Stimulated activated CD8-positive, alpha-beta memory T cell treated with anti-CD3 and anti-CD28 coated beads, Interleukin-12 subunit alpha, Interleukin-12 subunit beta, amount 100 ng/mL, for 1 hour (primary cell): ENCODE measurements at places on chromosomes 5 and 9.

GRCh38 chr9:81609782-81610739 lies 79.3 kb downstream of the TLE1 start:
- DNase-seq = no peak

- DNase-seq = no peak
Measured at GRCh38 chr5:142901476-142902185, 131.5 kb downstream of the ARHGAP26 start.

GRCh38 chr9:125400725-125401716 lies 139.4 kb downstream of the GAPVD1 start:
- no peak for DNase-seq

DNA sequence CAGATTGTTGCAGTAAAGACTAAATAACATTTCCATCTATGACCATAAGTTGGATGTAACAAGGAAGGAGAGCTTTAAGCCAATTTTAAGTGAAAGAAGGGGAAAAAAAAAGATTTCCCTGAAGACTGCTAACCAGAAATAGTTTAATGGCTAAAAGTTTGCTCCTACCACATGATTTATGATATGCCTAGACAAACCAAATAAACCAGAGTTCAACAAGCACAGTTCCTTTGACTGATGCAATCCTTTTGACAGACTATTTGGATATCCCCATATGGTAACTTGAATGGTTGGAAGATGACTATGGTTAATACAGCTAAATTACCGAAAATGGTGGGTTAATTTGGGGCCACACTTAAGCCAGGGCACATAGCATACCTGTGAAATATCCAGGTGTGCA lies 338.5 kb downstream of the CETN3 start:
- DNase-seq = no peak

DNA sequence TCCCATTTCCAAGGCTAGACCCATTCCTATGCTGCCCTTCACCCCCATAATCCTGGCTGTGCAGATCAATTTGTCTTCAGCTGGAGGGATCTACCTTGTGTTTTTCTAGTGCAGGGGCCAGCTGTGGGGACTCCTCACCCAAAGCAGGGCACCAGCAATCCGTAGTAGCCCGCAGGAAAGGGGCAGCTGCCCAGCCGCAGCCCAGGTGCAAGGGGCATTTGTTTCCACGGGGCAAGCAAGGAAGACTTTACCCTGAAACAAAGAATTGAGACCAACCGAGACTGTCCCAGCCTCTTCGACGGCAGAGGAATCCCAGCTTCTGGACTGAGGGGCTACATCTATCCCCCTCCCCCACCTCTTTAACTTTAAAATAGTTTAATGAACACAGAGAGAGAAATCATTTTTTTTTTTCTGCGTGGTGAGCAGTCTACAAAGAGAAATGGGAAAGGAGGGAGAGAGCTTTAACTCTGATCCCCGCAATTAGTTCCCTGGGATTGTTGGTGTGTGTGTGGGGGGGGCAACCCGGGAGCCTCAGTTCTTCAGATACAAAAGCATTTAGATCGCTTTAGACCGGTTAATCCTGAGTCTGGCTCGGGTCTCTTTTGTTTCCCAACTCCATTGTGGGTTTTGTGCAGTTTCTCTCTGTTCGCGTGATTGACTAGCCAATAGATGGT lies 10.6 kb upstream of the LHX2 start:
- DNase-seq = no peak

DNA sequence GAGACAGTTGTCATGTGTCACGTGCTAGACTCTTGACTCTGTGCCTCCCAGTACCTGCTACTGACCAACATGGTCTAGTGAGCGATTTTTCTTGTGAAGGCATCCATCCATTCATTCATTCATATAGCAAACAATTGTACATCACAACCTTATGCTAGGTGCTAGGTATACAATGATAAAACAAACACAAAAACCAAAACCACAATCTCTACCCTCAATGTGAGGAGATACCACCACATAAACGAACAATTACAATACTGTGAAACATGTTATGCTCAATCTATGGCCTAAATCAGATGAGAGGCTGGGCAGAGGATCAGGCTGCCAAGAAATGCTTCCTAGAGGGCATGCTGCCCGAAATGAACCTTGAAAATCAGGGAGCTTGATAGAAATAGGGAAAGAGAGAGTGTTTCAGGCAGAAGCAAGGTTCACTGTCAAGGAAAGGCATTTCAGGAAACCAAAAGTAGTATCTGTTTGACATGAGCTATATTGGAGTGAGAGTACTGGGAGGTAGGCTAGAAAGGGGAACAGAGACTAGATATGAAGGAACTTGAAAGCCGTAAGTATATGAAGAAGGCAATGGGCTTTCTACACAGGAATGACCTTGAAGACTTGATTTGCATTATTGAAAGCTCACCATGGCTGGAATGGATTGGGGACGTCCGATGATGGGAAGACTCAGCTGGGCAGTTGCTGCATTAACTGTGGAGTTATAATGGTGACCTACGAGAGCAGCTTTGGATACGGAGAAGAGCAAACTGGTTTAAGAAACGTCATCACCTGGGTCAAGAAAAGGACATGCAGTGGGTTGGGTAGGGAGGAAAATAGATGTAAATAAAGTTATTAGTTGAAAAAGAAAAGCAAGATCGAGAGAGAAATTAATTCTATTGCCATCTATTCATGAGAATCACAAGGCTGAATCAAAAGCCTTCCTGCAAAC lies 90.1 kb downstream of the THBS4 start:
- no peak for DNase-seq

DNA sequence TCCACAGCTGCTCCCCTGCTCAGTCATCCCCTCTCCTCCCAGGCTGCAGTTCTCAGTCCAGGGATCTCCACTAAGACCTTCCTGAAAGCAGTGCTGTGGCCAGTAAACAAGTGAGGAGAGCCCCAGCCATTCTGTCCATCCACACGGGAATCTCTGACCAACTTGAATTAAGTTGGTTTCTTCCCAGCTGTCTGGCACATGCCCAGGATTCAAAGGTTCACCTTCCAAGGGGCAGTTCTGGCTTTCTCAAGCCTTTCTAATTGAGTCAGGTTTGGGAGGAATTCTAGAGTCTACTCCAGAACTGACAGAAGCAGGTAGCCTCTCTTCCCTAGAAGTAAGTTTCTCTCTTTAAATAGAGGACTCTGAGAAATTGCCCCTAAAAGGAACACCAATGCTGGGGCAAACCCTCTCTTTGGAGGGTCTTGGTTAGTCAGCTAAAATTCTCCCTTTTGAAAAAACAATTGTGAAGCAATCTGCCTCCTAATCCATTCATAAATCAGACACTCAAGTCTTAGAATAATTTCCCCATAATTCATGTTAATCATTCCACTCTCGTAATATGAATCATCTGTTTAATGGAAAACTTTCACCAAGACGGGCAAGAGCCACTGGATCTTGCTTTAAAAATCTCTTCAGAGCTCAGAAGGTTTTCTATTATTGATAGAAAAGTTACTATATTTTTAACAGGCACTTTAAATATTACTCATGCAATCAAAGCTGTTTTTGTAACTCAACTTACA lies 133.8 kb downstream of the SPOCK1 start:
- no peak for DNase-seq

- no peak for DNase-seq
Measured at GRCh38 chr5:38613490-38613889, 57.0 kb upstream of the LIFR start.
